ENCODE measurements at places on chromosomes 5 and 9.

- no peak for DNase-seq
Observed at GRCh38 chr5:179055436-179055835, 4.7 kb upstream of the ZNF354C start.

DNA sequence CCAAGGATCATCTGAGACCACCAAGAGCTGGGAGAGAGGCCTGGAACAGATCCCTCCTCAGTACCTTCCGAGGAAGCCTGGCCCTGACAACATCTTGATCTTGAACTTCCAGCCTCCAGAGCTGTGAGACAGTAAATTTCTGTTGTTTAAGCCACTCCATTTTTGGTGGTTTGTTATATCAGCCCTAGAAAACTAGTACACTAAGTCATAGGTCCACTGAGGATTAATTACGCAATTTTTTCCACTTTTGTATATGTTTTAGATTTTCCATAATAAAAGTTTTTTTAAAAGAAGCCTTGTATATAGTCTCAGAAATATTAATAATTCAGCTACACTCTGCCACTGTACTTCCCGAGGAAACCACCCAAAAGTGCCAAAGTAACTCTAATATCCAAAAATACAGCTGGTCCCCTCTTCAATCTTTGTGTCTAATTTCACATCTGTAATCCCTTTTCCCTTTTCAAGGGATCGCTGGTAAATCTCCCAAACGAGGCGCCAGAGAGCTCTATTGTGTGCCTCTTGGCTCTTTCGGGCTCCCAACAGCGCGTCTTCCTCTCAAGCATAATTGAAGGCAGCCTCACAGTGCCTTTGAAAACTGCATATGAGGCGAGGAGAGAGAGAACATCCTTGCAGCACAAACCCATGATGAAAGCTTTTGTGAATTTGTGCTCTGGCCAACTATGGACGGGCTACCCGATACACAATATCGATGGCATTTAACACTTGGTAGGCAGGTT lies 32.7 kb downstream of the PRUNE2 start:
- no peak for DNase-seq

GRCh38 chr5:2810644-2811043 lies 59.2 kb upstream of the IRX2 start:
- no peak for DNase-seq

GRCh38 chr5:67085616-67086015 lies 111.0 kb downstream of the CD180 start:
- no peak for DNase-seq

DNA sequence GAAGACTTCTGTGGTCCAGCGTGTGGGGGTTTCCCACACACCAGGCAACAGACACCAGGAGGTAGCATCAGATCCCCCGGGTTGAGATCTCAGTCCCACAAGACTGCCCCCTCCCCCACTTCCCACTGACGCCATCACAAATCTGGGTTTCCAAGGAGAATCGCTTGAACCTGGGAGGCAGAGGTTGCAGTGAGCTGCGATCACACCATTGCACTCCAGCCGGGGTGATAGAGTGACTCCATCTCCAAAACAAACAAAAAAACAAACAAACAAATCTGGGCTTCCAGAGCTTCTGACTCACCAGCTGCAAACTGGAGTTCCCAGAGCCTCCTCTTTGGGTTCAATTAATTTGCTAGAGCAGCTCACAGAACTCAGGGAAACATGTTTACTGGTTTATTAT lies 4.7 kb upstream of the GBGT1 start:
- peak; percentile 38 for DNase-seq

DNA sequence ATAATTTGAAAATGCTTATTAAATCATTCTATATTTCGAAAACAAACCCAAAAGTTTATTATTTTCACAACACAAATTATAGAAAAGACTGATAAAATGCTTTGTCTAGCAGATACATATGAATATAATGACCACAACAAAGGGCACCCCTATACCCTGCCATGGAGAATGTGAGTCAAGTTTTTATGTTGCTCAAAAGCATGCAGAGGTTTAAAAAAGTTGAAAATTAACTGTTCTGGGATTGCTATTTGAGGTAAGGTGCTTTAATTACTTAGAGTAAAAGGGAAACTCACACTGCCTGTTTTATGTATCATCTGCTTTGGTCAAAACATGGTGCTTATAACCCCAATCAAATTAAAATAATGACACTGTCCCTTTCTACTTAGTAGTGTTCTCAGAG lies 41.0 kb downstream of the MLANA start:
- no peak for DNase-seq

- no peak for DNase-seq
Observed at GRCh38 chr9:15400281-15400941, 22.3 kb upstream of the SNAPC3 start.

- no peak for DNase-seq
Observed at GRCh38 chr5:127066721-127067120, 6.6 kb downstream of the C5orf63 start.

DNA sequence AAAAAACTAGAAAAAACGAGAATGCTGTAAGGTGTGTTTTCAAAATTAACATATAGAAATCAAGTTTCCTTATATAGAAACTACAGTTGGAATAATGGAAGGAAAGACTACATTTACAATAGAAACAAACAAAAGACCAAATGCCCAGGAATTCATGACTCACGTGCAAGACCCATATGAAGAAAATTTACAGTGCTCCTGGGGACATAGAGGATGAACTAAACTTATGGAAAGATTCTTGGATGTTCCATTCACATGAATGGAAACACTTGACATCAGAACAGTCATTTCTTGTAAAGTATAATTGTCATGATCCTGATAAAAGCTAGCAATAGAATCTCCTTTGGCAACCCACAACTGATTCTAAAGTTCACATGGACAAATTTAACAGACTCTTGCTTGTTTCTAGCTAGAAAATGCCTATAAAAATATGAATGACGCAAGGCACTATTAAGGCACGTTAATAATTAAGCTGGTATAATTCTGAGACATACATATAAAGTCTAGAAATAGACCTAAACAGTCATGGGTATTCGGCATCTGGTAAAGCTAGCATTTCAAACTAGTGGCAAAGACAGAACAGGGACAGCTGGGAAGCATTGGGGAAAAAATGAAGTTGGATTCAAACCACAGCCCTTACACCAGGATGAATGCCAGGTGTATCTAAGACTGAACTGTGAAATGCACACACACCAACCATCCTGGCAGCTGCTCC lies 5.1 kb upstream of the ZFP62 start:
- DNase-seq: no peak

GRCh38 chr5:135834639-135835529 lies at the start of gene SLC25A48:
SLC25A48 (plus strand) TSS chr5:135834663; CDS start chr5:135834848, 185 bp downstream.
- no peak for DNase-seq

DNA sequence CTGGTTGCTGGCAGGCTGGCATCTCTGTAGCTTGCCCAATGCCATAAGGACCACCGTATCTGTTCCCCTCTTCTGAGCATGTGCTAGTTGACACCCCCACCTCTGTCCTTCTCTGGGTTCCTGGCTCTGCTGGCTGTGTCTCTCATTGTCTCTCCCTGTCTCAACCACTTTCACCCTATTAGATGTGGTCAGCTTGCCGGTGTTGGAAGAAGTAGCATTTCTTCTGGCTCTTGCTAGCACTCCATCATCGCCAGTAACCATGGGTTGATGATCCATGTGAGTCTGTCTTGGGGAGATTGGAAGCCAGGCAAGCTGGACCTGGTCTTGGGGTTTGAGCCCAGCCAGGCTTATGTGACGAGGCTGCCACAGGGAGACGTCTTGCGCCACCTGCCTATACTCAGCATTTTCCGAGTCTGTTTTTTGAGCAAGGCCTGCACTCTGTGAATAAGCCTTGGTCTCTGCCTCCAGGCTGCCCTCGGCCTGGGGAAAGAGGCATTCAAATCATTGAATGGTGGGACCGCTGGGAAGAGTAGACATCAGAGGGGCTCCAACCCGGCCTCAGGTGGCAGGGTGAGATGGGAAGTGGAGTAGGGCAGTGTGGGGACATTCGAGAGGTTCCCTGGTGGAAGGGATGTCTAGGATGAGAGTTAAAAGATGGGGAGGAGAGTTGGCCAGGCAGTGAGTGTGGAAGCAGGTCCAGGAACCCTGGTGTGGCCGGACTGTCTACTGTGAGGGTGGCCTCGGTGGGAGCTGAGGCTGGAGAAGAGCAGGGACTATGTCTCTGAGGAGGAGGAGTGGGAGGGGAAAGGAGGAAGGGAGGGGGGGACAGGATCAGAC lies 74.3 kb downstream of the ZNF618 start:
- DNase-seq: no peak

GRCh38 chr5:41071975-41072374 lies 833 bp upstream of the MROH2B start:
- no peak for DNase-seq

- DNase-seq: peak; percentile 95
Observed at GRCh38 chr9:34158362-34158869, 20.4 kb upstream of the UBAP1 start.

DNA sequence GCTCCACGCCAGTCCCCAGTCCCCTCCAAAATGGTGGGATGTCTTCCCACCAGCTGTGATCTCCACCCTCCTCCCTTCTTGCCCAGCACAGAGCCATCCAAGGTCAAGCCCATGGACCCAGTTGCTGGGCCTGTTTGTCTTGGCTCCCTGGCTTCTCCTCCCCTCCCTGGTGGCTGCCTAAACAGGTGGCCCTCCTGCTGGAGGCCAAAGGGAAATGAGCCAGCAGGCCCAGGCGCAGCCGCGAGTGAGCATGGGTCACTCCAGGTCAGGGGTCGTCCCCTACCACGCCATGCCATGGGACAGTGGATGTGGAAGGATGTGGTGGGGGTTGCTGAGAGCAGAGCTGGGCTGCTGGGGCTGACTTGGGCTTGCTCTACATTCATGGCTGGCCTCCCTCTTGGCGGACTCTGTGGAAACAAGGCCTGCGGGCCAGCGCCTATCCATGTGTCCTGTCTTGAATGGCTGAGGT lies 33.6 kb downstream of the COL15A1 start:
- DNase-seq: no peak

DNA sequence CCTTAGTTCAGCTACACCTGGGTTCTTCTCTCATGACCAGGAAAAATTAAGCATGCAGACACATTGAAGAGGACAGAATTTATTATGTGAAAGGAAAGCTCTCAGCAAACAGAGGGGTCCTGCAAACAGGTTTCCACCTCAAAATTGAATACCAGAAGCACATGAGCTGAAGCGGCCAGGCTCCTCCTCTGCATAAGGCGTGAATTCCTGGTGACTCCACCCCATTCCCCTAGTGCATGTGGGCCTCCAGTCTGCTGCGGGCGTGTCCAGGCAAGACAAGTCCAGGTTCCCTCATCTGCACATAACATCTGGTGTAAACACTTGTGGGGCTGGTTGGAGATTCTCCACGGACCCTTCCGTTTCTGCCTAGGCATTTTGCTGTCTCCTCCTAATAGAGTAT lies 1156.4 kb downstream of the FOXD4L5 start:
- no peak for DNase-seq

DNA sequence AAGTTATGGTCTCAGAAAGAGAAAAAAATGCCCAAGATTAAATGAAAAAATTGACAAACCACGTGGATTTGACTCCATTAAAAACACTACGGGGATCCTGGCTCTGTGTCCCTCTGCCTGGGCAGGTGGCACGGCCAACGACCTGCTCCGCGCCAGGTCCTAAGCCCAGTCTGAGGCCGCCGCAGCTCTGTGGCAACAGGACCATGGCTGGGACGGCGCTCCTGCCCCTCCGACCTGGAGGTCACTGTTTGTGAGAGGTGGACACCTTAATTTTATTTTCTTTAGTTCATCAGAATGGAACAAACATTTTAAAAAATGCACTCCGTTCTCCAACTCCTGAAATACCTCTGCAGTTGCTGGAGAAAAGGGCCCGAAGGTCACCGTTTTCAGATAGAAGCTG lies 369.4 kb downstream of the CDH9 start:
- DNase-seq: no peak

DNA sequence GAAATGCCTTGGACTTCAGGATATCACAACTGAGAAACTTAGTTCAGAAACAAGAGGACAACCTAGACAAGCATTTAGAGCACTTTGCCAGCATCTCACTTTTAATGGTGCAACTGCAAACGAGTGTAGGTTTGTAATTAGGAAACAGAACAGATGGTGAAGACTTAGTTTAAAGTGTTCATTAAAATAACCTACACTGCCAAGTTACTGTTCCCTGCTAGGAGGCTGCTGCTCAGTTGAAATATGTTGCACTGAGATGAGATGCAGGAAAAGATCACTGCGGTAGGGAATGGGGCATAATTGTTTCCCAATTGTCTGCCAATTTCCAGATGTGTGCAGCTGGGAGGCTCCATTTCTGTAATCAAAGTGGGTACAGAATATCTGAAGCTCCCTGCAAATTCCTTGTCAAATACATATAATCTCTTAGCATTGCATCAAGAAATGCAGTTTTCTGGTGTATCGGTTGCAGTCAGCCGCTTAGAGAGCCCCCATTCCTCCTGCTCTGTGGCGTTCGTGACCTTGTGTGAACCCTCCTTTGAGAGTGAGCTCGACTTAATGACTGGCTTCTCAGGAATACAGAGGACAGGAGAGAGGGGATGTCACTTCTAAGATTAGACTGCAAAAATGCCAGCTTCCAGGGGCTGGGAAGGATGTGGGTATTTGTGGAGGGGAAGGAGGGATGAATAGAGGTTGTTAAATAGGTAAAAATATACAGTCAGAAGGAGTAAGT lies 448.9 kb downstream of the MED10 start:
- DNase-seq: no peak

DNA sequence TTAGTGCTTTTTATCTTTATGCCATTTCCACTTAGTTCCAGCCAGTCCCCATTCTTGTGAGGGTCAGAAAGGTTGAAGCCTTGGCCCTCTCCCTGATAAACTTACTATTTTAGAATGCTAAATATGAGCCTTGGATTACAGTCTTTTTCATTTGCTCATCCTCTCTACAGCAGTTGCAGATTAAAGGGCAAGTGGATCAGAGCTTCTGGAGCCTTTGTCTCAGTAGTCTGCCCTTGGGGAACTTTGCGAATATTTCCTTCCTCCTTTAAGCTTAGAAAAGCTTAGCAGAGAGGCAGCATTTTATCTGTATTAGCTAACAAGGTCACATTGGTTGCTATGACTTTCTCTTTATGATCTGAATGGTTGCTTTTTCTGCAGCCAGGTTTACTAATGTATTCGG lies 11.5 kb downstream of the FSD1L start:
- no peak for DNase-seq

DNA sequence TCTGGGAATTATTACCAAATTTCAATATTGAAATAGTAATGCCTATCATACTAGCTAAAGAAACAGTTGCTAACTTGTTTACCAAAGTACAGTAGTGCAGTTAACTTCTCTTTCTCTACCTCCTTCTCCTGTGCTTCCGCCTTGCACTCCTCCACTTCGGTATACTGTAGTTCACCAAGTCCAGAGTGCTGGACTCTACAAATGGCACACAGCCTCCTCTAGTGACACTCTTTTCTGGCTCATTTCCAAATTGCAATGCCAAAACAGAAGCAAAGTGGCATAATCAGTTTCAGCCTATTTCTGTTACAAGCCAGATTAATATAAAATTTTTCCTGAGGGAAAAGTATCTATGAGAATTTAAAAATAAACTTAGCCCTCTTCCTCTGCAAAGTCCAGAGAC lies 86.0 kb upstream of the RASGRF2 start:
- no peak for DNase-seq

GRCh38 chr9:80449513-80449912 lies 877.7 kb downstream of the TLE4 start:
- no peak for DNase-seq

DNA sequence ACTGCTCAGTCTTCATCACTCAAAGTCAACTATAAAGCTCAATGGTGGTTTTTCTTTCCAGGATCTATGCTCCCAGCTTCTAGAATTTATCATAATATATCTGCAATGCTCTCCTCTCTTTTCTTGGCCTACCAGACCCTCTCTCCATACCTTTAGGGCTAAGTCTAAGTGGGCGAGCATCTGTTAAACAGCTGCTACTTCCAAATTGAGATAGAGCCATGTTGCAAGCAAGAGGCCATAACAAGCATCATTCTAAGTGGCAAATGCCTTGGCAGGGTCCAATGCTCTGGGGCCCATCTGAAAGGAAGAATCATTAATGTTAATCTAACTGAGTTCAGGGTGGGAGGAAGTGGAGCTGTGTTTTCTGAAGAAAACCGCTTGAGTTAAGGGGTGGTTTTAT lies 324.0 kb downstream of the TLR4 start:
- DNase-seq: no peak
